SJCRH30 (cell line): ENCODE measurements at places on chromosomes 5 and 9.

DNA sequence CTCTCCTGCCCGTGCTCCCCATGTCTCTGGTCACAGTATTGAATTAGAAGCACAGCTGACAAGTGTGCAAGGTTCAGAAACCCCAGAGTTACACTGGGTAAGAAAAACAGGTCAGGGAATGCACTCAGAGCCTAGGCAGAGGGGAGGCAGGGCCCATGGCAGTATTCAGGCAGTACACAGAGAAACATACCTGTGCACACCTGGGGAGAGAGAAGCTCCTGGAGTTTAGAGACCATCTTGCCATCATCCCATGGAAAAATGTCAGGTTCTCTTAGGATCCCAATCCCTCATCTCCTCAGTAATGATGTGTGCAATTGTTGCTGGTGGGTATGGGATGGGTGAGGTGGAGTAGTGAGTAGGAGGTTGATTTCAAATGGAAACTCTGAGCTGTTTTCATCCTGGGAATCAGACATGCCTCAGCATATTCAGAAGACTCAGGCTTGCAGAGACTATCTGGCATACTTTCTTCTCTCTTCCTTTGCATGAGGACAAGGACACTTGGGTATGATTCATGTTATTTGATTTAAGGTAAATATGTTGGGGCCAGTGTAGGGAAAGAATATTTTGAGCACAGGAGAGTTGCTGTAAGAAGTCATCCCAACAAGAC, 228.5 kb downstream of the ESM1 start:
- DNase-seq, result no peak

GRCh38 chr5:88741964-88742363, 141.0 kb downstream of the MEF2C start:
- DNase-seq, result no peak

DNA sequence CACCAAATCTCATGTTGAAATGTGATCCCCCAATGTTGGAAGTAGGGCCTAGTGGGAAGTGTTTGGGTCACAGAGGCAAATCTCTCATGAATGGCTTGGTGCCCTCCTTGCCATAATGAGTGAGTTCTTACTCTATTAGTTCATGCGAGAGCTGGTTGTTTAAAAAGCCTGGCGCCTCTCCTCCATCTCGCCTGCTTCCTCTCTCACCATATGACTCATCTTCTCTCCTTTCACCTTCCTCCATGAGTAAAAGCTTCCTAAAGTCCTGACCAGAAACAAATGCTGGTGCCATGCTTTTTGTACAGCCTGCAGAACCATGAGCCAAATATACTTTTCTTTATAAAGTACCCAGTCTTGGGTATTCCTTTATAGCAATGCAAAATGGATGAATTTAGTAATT, 20.9 kb upstream of the ARHGAP26 start:
- DNase-seq, result no peak

GRCh38 chr9:98902925-98903324, 40.8 kb upstream of the COL15A1 start:
- DNase-seq, result no peak

- no peak for DNase-seq
Measured at GRCh38 chr5:123211084-123211483, 122.0 kb downstream of the PRDM6 start.

DNA sequence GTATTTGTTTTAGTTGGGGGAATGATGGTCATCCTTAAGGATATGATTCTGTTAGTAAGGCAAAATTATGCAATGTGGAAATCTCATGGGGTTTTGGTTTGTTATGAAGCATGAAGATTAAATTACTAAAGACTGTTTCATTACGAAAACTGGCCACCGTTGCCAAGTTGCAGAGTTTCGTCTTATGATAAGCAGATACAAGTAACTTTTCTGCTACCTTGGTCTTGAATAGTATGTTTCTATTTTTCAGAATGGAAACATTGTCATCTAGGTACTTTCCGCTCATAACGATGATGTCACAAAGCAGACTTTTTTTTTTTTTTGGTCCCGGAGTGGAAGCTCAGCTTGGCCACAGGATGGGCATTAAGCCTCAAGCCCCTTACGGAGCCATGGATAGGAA, 4.2 kb downstream of the CCNI2 start:
- no peak for DNase-seq

DNA sequence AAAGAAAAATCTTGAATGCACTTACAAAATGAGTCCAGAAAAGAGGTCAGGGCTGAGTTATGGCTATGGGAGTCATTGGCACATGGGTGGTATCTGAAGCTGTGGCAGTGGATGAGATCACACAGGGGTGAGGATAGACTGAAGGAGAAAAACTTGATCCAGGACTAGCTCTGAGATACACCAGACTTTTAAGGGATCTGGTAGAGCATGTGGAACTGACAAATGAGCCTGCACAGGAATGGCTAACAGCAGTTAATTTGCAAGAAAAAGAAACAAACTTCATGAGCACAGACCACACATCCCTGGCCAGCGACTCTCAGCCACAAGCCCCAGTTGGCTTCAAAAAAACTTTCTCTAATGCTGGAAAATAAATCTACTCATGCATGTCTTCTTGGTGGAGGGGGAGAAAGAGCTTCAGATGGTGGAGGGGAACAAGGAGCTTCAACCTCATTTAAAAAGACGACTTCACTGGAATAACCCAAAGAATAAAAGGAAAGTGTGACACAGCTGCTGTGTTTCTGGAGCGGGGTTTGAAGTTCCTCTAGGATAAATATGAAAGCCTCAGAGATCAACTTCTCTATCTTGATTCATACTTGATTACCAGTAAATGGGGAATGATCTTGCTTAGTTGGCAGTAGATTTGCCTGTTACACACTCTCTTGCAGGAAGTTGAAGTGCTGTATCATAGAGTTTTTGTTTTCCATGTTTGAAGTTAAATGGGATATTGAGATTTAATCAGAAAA, 33.6 kb downstream of the TNFAIP8 start:
- no peak for DNase-seq

- no peak for DNase-seq
Measured at GRCh38 chr5:169788168-169788567, 151.1 kb downstream of the DOCK2 start.

- DNase-seq, result peak; percentile 82
Measured at GRCh38 chr5:37886242-37886905, 46.5 kb upstream of the GDNF start.
